ENCODE measurements at places on chromosomes 1 and 21.

DNA sequence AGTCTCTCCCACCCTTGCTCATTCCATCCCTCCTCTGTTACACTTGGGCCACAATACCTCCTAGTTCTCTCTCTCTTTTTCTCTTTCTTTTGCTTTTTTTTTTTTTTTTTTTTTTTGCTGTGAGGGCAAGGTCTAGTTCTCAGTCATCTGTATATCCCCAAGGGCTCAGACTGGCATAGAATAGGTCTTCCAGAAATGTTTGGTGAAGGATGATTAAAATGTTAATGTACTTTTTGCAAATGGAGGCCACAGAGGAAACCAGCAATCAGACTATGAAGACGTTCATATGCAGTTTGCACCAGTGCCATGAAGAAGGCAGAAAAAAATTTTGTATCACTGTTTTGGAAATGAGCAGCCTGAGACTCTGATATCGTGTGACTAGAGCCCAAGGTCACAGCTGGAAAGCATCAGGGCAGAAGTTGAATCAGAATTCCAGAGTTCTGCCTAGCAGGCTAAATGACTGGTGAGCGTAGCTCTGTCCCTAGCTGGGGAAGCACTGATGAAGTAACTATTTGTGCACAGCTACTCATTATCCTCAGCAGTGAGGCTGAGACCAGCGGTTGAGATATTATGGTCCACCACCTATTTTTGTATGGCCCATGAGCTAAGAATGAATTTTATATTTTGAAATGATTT lies 186.5 kb downstream of the TGFBR3 start:
- no peak for DNase-seq

DNA sequence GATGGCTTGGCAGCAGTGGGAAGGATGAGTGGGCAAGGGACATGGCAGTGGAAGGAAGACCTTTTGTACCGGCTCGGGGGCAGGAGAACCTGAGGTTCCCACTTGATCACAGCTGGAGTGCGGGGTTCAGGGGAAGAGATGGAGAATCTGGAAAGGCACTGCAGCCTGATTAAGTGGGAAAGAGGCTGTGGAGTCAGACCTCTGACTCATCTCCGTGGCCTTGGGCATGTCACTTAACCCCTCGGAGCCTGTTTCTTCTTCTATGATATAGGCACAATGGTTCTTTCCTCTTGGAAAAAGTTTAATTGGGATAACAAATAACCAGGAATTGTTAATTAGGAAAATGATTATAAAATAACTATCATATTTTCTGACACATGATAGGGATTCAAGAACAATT lies 13.1 kb upstream of the TMEM61 start:
- no peak for DNase-seq

DNA sequence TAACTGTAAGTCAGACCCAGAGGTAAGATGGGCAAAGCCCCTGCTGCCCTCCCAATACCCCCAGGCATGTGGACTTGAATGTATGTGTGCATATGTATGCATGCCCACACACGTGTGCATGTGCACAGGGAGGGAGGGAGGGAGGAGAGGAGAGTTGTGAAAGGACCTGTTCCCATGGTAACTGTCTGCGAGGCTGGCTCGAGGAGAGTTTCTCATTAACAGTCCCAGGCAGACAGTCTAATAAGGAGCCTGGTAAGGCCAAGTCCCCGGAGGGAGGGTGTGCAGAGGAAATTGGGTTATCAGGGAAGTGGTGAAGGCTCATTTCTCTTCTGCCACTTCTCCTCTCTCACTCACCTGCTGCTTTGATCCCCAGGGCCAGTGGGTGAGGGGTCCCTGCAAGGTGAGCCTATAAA lies 74.9 kb downstream of the NFASC start:
- DNase-seq = no peak

GRCh38 chr1:58094221-58094620 lies 452.3 kb downstream of the OMA1 start:
- DNase-seq = no peak

DNA sequence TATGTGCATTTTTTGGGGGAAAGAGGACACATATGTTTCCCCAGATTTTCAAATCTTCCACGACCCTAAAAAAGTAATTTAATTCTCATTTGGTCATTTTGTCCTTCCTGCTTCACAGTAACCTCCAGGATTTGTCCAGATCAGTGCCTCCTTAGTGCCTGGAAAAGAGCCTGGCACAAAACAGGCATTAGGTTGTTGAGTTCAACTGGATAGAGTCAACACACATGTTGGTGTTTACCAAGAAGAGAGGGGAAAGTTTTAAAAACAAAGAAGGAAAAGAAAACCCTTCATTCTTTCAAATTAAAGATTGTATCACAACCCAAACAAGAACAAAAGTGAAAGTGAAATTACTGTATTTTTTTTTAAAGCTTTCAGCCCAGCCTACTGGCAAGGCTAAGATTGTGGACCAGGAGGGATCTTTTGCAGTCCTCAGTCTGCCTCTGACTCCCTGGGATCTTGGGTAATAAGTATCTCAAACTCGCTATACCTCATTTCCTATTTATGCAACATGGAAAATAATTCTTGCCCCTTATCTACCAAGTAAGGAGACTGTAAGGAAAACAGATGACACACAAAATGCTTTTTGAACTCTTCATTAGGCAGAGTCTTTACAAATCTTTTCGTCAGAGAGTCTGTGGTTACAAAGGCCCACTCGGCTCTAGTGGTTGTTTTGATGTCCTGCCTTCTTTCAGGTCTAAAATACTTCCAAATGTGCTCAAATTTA lies 57.8 kb downstream of the ZNF281 start:
- DNase-seq = no peak

DNA sequence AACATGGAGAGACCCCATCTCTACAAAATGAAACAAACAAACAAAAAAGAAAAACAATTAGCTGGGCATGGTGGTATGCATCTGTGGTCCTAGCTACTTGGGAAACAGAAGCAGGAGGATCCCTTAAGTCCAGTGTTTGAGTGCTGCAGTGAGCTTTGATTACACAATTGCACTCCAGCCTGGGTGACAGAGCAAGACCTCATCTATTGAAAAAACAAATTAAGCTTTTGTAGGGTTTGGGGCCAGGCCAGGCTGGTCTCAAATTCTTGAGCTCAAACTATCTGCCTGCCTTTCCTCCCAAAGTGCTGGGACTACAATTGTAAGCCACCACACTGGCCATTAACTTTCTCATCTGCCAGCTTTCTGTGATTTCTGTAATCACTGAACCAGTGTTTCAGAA lies 27.2 kb downstream of the NIPAL3 start:
- no peak for DNase-seq

GRCh38 chr1:246304484-246305259 lies 202.4 kb downstream of the SMYD3 start:
- no peak for DNase-seq

DNA sequence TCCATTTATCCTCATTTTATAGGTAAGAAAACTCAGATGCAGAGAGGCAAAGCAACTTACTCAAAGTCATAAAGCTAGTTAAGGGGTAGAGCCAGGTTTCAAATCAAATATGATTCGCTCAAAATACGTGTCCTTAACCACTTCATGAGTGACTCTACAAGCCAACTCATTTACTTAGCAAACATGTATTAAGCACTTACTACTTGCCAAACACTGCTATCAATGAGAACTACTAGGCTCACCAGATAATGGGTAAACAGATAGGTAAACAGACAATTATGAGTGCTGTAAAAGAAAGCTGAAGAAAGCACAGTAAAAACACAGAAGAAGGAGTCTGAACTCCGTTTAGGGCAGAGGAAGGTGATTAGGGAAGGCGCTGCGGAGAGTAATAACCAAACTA lies 65.9 kb downstream of the WDR64 start:
- no peak for DNase-seq

- DNase-seq = no peak
Observed at GRCh38 chr1:246152986-246153431, 354.1 kb downstream of the SMYD3 start.

DNA sequence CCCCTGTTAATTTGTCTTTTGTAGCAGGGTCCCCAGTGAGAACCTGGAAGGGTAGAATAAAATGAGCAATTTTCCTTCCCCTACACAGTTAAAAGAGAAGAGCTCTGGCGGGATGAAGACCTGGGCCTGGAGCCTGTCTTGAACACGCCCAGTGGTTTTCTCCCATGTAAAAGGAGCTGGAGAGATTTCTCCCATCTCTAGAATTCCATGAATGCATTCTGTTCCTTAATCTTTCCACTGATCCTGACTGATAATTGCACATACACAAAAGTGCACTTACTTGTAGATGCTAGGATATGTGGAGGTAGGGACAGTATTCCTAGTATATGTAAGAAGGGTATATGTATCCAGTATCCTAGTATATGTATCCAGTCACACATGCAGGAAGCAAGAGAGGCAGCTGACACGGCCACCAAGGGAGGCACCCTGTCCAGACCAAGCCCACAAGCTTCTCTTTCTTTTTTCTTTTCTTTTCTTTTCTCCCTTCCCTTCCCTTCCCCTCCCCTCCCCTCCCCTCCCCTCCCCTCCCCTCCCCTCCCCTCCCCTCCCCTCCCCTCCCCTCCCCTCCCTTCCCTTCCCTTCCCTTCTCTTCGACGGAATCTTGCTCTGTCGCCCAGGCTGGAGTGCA lies 11.9 kb upstream of the PKNOX1 start:
- no peak for DNase-seq

DNA sequence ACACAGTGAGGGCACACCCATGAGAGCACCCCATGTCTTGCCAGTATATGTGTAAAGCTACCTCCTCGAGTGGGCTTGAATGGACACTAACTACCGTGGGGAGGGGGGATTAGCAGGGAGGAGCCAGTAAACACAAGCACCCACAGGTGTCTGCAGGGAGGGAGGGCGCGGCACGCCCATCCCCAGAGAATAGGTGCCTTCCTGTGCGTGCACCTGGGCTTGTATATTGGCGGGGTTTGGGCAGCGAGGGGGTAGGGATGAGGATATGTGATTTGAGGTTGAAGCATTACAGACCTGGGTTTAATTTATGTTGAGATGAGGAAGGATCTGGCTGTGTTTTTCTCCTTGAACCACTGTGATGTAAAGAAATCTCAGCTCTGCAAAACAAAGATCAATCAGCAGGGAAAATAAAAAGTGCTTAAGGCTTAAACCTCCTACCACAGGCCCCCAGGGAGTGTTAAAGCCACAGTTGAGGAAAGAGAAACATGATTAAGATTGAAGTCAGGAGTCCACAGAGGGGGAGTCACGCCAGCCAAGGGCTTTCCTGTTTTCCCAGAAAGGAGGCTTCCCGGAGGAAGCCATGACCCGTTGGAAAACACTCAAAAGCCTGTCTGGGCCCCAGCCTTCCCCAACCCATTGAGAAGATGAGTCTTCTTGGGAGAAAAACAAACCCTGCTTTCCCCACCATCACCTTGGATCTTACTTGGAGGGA lies 80.0 kb downstream of the CAMK2N1 start:
- no peak for DNase-seq

GRCh38 chr1:48500541-48501450 lies 28.8 kb upstream of the SPATA6 start:
- no peak for DNase-seq

DNA sequence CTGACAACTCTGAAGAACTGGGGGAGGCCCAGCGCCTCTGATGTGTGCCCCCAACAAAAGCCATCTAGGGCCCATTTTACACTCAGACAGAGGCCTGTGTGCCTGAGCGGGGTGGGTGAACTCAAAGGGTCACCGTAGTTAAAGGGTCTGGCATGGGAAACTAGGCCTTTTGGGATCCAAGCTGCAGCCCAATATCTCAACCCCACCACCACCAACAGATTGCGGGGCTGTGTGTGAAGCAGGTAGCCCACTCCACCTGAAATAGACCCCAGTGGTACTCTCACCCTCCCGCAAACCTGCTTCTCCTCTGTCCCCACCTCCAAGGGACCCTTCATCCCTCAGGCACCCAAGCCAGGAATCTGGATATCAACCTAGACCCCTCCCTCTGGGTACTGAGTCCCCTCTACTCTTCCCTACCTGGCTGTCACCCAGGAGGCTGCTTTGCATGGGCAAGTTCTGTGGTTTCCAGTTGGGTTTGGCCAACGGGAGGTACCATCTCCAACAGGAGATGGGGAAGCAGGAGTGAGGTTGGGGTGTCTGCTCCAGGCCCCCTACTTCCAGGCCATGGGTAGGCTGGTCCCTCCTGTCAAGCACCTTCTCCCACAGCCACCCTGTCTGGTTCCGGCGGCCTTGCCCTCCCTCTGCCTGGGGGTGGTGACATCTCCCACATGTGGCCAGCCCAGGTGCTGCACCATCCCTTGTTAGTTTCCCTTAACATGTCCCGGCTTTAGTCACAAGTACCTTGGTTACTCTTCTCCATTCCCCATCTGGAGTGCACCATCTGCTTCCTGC lies 35.2 kb upstream of the LRP8 start:
- DNase-seq = no peak

- no peak for DNase-seq
Observed at GRCh38 chr1:237671935-237672334, 218.8 kb downstream of the ZP4 start.

DNA sequence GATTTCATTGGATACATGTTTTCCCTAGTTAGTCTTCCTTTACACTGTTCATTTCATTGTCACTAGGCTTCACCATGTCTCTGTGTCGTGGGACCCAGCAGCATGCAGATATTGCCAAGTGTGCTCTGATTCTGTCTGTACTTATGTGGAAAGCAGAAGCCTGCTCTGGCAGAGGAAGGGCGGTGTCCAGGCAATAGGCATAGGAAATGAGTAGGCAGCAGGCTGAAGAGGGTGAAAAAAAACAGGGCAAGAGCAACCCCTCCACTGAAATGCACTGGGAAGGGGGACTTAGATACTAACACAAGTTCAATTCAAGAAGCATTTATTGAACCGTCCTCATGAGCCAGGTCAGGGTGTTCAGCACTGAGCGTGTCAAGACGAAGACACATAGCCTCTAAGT lies 85.2 kb upstream of the VAV3 start:
- DNase-seq = no peak

GRCh38 chr1:85438353-85438752 lies 26.6 kb downstream of the DDAH1 start:
- DNase-seq = no peak
